ENCODE measurements at places on chromosomes 5 and 9.

DNA sequence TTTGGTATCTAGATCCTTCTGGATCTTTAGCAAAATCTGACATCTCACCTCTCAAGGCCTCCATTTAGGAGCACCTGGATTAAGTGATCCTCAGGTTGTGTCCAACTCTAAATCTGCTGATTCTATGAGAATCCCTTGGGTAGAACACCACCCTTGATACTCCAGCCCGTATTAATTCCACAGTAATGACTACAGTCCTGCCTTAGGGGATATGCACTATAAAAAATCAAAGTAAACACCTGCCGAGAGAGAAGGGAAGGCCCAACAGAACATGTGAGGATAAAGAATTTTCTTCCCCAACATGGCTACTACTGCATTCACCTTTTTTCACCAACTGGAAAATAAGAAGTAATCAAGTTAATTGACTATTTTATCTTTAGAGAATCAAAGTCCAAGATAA, 27.6 kb downstream of the DAP start:
- DNase-seq = no peak

GRCh38 chr5:135565266-135565665, 13.5 kb downstream of the CXCL14 start:
- no peak for DNase-seq

DNA sequence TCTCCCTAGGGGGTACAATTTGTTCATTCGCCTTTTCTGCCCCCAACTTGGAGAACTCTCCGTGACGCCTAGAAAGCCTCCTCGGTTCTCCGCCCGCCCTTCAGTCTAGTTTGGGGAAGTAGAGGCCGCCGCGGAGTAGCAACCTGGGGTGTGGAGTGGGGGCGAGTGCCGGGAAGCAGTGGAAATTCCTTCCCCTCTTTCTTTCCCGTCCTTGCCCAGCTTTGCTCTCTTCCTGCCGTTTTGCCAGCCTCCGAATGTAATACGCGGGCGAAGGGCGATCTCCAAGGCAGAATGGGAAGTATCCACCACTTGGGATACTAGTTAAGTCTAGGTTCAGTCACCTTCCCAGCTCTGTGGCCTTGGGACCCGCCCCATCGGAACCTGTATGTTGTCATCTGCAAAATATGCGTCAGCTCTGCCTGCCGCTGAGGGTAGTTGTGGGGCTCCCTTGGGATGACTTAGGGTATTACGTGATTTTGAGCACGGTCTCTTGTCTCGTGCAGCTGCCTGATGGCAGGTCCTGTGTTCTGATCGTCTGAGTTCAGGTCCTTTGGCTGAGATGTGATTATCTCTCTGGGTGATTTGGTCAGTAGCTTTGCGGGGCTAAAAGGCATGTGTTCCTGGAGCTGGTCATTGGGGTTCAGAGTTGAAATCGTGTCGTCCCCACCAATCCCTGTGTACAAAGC, 724 bp downstream of the PAM start:
- DNase-seq = peak; percentile 46

DNA sequence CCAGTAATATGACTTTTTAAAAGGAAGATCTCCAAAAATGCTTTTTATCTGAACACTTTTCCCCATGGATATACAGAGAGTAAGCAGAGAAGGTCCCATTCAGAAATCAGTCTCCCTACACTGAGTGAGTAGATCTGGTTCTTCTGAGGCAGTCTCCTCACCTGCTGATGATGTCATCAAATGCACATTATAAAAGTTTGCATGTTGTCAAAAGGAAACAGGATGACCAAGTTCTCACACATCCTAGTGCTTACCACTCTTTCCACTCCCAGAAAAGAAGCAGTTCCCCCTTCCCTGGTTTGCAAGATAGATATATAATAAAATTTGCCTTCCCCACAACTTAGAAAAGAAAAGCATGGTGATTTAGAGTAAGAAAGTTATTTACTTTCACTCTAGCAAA, 180.5 kb downstream of the RAB3C start:
- DNase-seq = no peak

GRCh38 chr9:91424403-91425176, 958 bp upstream of the NFIL3 start:
- DNase-seq = no peak

- DNase-seq = no peak
These were observed 4.6 kb upstream of the SAR1B start for GRCh38 chr5:134637116-134637721.

- DNase-seq = no peak
These were observed 27.8 kb upstream of the CSF1R start for GRCh38 chr5:150114102-150114641.

GRCh38 chr9:102355982-102356381, 617.5 kb upstream of the GRIN3A start:
- no peak for DNase-seq

All from keratinocyte (primary cell).